Mammary epithelial cell (primary cell): ENCODE measurements at places on chromosomes 12 and 14. TPM values are rescaled to one million over a fixed set of nuclear protein-coding genes. Genes with fewer than 3 reads are reported as not detected.

DNA sequence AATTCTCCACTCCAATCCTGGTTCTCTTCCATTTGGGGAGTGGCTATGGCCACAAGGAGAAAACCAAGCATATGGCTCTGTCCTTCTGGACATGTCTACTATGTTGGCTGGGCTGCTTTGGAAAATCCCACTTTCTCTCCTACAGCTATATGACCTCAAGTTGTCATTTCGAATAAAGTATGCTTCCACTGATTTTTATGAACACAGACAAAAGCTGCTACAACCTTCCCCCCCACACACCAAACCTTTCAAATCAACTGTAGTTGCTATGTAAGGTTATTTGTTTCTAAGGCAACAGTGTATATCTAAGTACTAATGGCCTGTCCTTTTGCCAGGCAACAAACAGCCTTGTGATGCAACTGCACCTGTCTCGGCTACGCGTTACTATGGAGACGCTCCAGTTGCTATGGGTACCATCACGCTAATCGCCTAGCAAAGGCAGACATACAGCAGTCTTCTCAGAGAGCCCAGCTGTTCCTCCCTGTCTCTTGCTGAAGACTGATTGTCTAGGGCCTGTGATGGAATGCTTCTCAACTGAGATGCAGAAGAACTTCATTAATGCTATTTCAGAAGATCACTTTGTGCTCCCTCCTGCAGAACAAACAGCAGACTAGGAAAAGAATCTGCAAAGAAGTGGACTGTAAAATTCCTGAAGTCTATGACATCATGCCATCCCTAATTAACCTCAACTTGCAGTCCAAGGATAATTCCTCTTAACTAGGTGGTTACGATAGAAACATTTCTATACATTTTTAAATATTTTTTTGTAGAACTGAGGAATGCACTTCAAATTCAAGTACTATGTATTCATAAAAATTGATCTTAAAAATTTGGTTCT, 67.6 kb downstream of the FOXN3 start:
- DNase-seq = no peak

Gene OR4K2
- not detected for polyA plus RNA-seq

GRCh38 chr14:69880044-69880487, 850 bp downstream of the SMOC1 start:
- DNase-seq = peak; percentile 27

- DNase-seq = no peak
These were observed 155.1 kb downstream of the KIF21A start for GRCh38 chr12:39287817-39288216.

Gene ZC2HC1C
- 0.94 TPM for polyA plus RNA-seq

DNA sequence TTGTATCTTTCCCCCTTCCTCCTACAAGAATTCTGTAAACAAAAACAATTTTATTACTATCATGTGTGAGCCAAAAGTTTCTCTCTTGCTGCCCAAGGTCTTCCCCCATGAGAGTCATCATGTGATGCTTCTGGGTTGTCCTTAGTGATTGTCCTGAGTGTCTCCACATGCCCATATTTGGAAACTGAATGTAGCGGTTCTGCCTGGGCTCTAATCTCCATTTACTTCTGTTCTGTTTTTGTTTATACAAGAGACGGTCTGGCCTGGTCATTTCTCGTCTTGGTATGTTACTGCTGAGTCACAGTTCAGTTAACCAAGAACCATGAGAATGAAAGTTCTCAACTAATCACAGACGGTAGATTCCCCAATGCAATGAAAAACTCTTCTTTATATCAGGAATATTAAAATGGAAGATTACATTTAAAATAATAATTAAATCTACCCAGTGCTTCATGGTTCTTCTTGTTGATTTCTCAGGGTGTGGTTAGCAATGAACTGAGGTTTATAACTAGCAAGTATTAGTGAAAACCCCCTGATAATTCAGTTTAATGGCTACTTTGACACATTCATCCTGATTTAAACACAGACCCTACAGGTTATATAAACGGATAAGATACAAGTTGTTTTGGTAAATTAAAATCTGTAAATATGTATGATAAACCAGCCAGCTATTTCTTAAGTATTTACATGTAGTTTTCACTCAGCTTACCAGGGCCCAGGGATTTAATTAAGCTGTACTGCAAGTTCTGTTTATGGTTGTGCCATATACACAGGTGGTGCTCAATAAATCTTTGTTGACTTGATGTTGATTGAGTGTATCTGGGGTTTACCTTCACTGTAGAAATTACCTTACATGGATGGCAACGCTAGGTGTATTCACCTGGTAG, 81.1 kb downstream of the PELI2 start:
- DNase-seq = peak; percentile 17

GRCh38 chr14:35122696-35123387, 490 bp downstream of the PRORP start:
- DNase-seq = peak; percentile 12

DNA sequence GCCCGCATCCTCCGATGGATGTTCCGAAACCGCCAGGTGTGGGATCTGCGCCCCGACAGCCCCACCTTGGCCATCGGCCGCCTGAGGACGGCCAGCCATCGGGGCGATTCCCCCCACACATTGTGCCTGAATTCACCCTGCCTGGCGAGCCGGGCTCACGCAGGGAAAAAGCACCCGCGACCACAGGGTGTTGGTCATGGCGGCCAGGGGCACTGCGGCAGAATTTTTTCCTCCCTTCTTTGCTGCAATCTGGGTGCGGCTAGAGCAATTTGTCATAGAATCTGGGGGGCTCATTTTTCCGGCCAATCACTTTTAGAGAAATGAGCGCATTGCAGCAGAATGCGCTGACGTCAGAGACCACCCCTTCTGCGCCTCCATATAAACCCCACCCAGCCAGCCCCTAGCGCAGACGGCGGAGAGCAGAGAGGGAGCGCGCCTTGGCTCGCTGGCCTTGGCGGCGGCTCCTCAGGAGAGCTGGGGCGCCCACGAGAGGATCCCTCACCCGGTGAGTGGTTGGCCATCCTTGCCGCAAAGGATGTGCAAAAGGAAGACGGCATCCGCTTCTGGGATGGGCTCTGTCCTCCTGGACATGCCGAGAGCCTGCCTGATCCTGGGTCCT, at the start of gene MEG3:
TSS of gene MEG3 (plus strand) at position 406 of the 619 bp plus-strand sequence.
- no peak for DNase-seq

GRCh38 chr14:80792771-80793170, 148.8 kb downstream of the CEP128 start:
- DNase-seq = no peak

Gene GPX2
- polyA plus RNA-seq = 19.8 TPM

Gene SOAT2
- 0.29 TPM for polyA plus RNA-seq

DNA sequence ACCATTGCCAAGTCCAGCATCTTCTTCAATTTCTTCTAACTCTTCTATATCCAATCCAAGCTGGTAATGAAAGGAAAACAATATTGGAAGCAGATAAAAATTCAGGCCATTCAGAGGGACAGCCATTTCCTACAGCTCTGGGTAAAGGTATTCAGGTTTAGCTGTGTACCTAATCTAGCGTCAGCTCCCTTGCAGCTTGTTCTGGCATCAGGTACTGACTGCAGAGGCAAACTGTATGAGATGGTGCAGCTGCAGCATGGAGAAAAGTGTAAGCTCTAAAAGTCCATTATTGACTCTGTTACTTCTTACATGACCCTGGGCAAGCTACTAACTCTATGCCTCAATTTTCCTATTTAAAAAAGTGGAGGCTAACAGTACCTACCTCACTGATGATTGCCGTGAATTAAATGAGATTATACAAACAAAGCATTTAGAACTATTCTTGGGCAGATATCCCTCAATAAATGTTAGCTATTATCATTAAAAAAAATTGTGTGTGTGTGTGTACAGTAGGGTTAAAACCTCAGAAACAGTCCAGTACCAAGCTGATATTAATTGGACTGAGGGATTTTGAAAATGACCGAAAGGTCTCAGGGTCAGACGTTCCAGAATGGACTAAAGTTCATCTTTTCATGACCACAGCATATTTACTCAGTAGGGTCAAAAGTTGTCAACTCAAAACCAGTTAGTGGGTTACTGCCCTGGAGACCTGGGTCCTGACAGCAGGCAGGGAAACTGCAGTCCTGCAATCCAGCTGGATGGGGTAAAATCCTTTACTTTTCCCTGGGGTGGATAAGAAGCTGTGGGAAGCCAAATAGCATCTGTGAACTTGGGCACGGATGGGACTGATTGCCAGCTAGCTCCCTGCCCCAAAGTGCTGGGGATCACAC, 8.9 kb downstream of the PYGL start:
- no peak for DNase-seq

Gene A2M
- 5.1 TPM for polyA plus RNA-seq

GRCh38 chr14:61438860-61439765, 117.7 kb downstream of the PRKCH start:
- peak; percentile 43 for DNase-seq

- DNase-seq = peak; percentile 100
These were observed at the start of the genes CEP290 and TMTC3 for GRCh38 chr12:88141774-88142609. Gene CEP290, minus strand, starts transcription at chr12:88142088. Its CDS starts 781 bp downstream, at chr12:88141307. Gene TMTC3, plus strand, starts transcription at chr12:88142307. Its CDS starts 6,009 bp downstream, at chr12:88148316.

GRCh38 chr14:23366426-23366921, 1.5 kb upstream of the EFS start:
- peak; percentile 60 for DNase-seq

DNA sequence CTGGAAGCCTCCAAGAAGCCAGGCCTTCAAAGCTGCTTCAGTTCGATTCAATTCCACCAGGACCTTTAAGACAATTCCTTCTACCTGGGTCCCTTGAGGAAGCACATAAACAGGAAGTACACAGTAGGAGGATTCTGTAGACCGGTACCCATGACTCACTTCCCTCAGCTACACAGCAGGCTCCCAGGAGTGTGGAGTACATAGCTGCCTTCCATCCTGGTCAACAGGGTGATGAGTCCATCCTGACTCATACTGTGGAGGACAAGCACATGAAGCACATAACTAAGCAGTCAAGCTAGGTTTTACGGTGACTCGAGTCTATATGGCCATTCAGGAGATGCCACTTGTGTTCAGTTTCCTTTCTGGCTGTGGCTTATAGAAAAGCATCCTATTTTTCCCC, 197.6 kb upstream of the RBM19 start:
- DNase-seq = peak; percentile 20

- no peak for DNase-seq
These were observed 80.7 kb upstream of the PSMC1 start for GRCh38 chr14:90175631-90176030.

GRCh38 chr12:71662849-71663560, 643 bp downstream of the ZFC3H1 start:
- peak; percentile 88 for DNase-seq

GRCh38 chr12:48985901-48986300, 7.8 kb downstream of the WNT1 start:
- no peak for DNase-seq

GRCh38 chr12:52395761-52396434, 10.2 kb downstream of the KRT82 start:
- peak; percentile 57 for DNase-seq

DNA sequence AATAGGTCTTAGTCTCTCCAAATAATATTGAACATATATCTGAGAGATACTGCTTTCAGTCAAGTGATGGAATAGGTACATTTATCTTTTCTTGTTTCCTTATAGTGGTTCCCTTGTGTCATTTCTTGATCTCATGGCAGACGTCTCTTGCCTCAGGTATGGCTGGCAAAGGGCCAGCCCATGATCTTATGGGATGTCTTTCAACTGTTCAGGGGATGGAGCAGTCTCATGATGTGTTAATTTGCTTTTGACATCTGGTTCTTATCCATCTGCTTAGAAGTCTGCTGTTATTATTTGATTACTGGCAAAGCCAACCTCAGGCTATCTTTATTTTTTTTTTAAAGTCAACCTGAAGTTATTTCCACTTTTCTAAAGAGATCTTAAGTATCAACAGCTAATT, 262.9 kb downstream of the TMEM117 start:
- no peak for DNase-seq

Gene MANSC1
- polyA plus RNA-seq = 2.5 TPM

Gene RNU4-1
- under 0.01 TPM for polyA plus RNA-seq

Gene SINHCAF
- polyA plus RNA-seq = 29.7 TPM

DNA sequence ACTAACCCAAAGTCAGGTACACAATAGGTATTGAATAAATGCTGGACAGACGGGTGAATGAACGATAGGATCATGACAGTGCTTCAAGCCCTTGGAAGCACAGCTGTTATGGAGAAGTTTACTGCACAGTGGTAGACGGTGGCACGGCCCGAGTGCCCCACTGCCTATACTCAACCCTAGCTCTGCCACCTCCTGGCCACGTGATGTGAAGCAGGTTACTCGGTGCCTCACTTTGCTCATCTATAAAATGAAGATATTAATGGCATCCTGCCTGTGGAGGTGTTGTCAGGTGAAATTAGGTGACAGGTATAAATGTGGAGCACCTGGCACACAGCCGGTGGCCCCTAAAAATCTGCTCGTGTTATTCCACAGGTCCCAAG, 5.8 kb downstream of the ASB2 start:
- peak; percentile 42 for DNase-seq

Gene GIT2
- polyA plus RNA-seq = 16.0 TPM

DNA sequence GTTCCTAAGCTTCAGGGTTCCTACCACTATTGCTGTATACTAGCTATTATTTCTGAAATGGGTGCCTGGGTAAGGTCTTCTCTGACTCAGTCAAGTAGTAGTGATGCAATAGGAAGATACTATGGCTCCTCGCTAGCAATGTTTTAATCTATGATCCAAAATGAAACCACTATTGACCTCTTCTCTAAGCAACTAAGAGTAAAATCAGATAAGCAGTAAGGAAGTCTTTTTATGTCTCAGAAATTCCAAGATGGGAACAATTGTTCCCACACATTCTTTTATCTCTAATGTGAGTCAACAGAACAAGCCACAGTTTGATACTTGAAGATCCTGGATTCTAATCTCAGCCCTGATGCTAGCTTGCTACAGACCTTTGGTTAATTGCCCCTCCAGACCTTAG, 45.1 kb downstream of the AREL1 start:
- DNase-seq = no peak

Gene C12orf50
- polyA plus RNA-seq = not detected

Gene LMNTD1
- 0.28 TPM for polyA plus RNA-seq

DNA sequence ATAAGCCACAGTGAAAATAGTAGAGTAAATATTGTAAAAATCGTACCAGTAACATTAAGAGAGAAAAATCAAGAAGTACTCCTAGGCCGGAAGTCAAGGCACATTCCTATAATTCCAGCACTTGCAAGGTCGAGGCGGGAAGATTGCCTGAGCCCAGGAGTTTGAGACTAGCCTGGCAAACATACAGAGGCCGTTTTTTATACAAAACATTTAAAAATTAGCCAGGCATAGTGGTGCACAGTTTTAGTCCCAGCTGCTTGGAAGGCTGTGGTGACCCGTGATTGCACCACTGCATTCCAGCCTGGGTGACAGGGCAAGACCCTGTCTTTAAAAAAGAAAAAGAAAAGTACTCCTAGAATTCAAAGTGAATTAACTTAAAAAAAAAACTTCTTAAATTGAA, 341.8 kb downstream of the C12orf50 start:
- no peak for DNase-seq

DNA sequence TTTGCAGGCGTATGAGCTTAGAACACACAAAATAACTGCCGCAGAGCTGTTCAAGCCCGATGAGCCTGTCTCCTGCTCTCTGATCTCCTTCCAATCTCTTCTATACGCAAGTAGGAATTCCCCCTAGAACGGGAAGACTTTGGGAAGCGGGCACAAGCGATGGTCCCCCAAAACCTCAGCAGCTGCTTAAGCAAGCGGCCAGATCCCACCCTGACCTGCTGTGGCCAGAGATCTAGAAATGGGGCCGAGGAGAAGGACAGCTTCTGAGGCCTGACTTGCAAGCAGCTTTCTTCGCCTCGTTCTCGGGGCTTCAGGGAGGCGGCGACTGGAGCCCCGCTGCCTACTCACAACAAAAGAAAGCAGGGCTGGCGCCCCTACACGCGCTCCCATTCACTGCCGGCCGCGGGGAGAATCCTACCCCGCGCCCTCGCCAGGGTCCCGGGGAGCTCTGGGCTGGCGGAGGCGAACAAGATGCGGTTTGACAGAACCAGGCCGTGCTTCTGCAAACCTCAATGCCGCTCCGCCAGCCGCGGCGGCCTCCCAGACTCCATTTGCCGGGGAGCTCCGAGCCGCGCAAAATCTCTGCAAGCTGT, 922 bp downstream of the TBX5 start:
- DNase-seq = no peak

GRCh38 chr14:69772082-69773017, 5.4 kb downstream of the SRSF5 start:
- DNase-seq = no peak
